Pancreas (tissue), 10 donors: ENCODE measurements at places on chromosomes 4 and X. TPM values are rescaled to one million over a fixed set of nuclear protein-coding genes. Genes with fewer than 3 reads are reported as not detected.

- H3K27me3 ChIP-seq, result peaks cover 5% of the 10 kb centered on the region
- no peak for DNase-seq
- no peaks in the 10 kb centered on the region for H3K36me3 ChIP-seq
Observed at GRCh38 chr4:154507156-154507555, 15.6 kb upstream of the DCHS2 start.

The GSX2 gene
- not detected for total RNA-seq

DNA sequence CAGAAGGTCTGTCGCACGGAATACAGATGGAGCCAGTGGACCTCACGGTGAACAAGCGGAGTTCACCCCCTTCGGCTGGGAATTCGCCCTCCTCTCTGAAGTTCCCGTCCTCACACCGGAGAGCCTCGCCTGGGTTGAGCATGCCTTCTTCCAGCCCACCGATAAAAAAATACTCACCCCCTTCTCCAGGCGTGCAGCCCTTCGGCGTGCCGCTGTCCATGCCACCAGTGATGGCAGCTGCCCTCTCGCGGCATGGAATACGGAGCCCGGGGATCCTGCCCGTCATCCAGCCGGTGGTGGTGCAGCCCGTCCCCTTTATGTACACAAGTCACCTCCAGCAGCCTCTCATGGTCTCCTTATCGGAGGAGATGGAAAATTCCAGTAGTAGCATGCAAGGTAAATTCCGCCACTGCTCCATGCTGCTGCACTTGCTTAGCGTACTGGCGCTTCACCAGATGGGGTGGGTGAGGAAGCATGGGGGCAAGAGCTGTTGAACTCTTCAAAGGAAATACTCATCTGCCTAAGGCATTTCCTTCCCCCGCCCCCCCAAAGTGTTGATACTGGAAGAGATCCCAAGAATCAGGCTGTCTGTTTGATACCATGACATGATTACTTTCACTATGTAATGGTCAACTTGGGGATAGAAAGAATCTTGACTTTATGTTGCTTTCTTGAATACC lies 24.8 kb downstream of the KLF3 start:
- H3K27me3 ChIP-seq, result no peaks in the 10 kb centered on the region
- no peak for DNase-seq
- H3K27ac ChIP-seq, result no peak overlapping the region
- no peak overlapping the region for H3K4me3 ChIP-seq
- H3K36me3 ChIP-seq, result peaks cover 41% of the 10 kb centered on the region
- H3K4me1 ChIP-seq, result peaks cover 10% of the 10 kb centered on the region

The TRAM1L1 gene
- total RNA-seq, result 1.4 TPM

The DCAF4L1 gene
- 0.09 TPM for total RNA-seq

DNA sequence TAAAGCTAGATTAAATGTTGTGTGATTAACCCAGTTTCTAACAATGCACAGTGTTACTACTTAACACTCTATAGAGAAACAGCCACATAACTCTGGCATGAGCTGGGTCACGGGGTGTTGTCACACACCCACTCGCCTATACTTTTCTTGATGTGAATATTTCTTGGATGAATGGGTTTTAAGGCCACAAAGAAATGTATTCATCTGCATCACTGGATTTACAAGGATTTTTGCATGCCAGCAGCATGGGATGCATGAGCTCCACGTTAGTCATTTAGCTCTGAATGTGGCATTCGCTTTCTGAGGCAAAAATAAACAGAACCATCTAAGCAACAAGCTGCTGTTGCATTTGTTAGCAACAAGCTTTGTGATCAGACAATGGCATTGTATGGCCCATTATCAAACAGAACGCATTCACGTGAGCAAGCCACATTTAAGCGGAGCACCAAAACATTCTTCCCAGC lies 89.7 kb downstream of the LRP2BP start:
- no peaks in the 10 kb centered on the region for H3K27me3 ChIP-seq
- H3K27ac ChIP-seq, result no peak overlapping the region
- H3K4me1 ChIP-seq, result no peaks in the 10 kb centered on the region
- H3K4me3 ChIP-seq, result no peak overlapping the region
- no peaks in the 10 kb centered on the region for H3K36me3 ChIP-seq

DNA sequence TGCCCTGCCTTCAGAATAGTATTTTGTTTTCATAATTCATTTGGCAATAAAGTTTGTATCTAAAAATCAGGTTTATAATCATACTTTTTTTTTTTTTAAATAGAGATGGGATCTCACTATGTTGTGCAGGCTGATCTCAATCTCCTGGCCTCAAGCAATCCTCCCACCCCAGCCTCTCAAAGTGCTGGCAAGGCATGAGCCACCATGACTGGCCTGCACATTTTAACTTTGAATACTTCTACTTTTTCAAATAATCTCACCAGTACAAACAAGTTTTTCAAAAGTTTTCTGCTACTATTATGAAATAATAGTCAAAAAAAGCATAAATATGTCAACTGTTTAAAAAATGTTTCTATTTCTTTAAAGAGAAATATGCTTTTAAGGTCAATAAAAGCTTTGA lies 69.6 kb upstream of the GPR34 start:
- H3K27ac ChIP-seq, result no peak overlapping the region
- no peaks in the 10 kb centered on the region for H3K4me1 ChIP-seq
- no peaks in the 10 kb centered on the region for H3K36me3 ChIP-seq
- no peak for DNase-seq

- DNase-seq, result peak; percentile 53
- H3K27ac ChIP-seq, result no peak overlapping the region
- no peaks in the 10 kb centered on the region for H3K4me1 ChIP-seq
- H3K4me3 ChIP-seq, result no peak overlapping the region
Observed at GRCh38 chr4:6633091-6633906, 7.2 kb upstream of the MRFAP1 start.

DNA sequence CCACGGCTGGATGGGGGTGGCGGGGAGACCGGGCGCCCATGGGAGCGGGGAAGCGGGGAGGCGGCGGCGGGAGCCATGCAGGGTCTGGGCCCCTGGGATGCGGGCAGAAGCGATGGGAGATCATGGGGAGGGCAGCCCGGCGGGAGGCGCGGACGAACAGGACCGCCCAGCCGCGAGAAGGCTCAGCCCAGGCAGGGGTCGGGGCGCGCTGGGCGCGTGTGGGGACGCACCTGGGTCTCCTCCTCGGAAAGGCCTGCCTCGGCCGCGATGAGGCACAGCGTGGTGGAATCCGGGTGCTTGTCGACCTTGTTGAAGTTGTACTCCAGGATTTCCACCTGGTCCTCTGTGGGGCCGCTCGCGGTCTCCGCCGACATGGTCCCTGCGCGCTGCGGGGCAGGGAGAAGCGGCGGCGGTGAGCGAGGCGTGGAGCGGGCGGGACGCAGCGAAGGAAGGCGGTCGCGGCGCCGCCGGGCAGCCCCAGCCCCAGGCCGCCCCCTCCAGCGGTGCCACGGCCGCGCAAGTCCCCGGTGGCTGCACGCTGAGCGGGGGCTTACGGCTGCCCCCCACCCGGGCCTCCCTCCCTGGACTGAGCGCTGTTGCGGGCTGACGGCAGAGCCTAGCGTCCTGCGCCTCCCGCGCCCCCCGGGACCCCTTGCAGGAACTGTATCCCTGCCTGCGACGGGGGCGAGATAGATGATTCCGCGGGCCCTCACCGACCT lies 25.3 kb downstream of the HOPX start:
- no peaks in the 10 kb centered on the region for H3K4me1 ChIP-seq
- H3K27me3 ChIP-seq, result no peaks in the 10 kb centered on the region
- peak overlapping the region; percentile 18 for H3K4me3 ChIP-seq

DNA sequence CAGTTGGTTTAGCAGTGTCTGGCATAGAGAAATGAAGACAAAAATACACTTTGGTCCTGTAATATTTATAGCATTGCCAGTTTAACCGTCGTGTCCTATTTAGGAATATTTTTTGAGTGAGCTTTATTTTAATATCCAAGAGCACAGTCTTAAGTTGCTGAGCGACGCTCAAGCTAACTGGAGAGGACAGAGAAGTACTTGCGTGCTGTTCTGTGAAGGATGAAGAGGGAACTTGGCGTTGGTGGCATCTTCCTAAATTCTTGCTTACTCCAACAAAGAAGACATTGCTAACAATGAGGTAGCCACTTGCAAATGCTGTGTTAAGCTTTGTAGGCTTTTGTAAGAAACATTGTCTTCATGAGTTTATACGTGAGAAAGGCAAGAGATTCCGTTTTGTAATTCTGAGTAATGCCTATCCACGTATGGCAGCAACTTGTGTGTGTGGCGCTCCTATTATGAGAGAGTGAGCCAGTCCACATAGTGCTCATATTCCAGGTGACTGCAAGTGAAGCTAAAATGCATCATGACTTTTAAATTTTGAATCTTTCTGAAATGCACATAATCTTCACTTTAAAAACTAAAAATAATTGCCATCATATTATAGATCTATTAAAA lies 50.6 kb downstream of the SYNPO2 start:
- DNase-seq, result no peak
- H3K27ac ChIP-seq, result no peak overlapping the region
- H3K4me1 ChIP-seq, result no peaks in the 10 kb centered on the region
- no peaks in the 10 kb centered on the region for H3K27me3 ChIP-seq
- no peaks in the 10 kb centered on the region for H3K36me3 ChIP-seq

GRCh38 chrX:48498374-48498809 lies 10.4 kb upstream of the PORCN start:
- no peak for DNase-seq
- H3K27me3 ChIP-seq, result no peaks in the 10 kb centered on the region
- no peak overlapping the region for H3K27ac ChIP-seq
- no peak overlapping the region for H3K4me3 ChIP-seq

The NAP1L2 gene
- 0.79 TPM for total RNA-seq

DNA sequence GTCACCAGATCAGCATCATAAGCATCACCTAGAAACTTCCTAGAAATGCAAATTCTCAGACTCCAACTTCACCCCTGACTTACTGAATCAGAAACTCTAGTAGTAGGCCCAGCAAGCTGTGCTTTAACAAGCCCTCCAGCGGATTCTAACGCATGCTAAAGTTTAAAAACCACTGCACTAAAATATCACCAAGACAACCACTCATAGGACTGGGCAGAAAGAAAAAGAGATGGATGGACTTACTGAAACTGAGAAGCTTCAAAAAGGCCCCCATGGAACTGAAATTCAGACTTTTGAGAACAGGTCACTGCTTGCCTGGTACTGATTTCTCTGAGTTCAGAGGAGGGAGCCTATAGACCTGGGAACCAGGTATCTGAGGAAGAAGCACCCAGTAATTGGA lies 40.1 kb downstream of the FAM241A start:
- H3K4me1 ChIP-seq, result no peaks in the 10 kb centered on the region
- no peak for DNase-seq
- H3K27ac ChIP-seq, result no peak overlapping the region

The SLITRK2 gene
- total RNA-seq, result 0.14 TPM

The MID1 gene
- total RNA-seq, result 5.0 TPM

DNA sequence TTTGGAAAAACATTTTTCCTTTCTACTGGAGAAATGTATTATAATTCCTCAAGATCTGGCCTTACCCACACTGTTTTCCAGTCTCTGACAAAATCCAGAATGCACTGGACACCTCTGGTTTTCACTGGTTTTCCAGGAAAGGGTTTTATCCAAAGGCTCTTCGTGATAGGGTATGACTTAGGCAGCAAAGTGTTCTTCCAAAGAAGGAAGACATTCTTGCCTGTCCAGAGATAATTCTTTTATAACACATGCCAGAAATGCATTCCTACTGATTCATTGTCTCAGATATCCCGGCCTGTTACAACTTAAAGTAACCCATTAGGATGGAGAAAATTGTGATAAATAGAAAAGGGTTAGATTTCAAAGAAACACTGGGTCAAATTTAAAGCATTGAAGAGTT lies 2343.1 kb downstream of the PCDH7 start:
- no peak overlapping the region for H3K4me3 ChIP-seq
- H3K27ac ChIP-seq, result no peak overlapping the region
- DNase-seq, result no peak
- no peaks in the 10 kb centered on the region for H3K27me3 ChIP-seq

DNA sequence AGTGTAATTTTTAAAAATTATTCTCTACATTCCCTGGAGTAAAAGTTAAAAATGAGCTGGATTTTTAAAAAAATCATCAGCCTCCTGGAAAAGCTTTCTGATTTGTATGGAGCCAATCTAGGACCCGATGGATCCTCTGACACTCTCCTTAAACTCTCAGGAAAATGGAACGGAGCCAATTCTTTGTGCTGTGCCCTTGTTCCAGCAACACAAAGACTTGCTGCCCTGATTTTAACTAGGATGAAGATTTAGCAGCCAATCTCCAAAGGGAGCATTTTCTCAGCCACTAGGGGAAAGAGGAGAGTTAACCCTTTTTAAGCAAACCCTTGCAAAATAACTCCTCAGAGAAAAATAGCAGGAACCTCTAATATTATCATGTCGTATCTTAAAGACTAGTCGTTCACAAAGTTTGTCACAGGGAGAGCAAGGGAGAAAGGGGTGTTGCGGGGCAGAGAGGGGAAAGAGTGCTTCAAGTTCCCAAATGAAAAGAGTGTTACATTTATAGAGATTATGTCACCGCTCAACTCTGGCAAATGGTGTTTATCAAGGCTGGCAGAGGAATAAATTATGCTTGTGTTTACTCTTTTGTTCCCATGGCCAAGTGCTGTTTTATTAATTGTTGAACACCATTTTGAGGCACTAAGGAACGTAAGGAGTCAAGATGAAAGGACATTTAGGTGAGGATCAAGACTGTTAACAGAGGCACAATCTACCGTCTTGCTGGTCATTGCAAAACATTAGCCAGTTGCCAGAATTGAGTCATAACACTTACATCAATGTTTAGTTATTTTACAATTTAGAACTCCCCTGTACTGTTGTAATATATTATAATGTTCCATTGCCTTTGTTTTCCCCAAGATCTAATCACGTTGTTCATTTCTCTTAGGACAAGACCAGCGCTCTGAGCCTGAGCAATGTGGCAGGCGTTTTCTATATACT lies 250.7 kb downstream of the THOC2 start:
- H3K27me3 ChIP-seq, result no peaks in the 10 kb centered on the region
- H3K4me1 ChIP-seq, result no peaks in the 10 kb centered on the region
- H3K36me3 ChIP-seq, result no peaks in the 10 kb centered on the region

The CXXC4 gene
- total RNA-seq, result 1.6 TPM

DNA sequence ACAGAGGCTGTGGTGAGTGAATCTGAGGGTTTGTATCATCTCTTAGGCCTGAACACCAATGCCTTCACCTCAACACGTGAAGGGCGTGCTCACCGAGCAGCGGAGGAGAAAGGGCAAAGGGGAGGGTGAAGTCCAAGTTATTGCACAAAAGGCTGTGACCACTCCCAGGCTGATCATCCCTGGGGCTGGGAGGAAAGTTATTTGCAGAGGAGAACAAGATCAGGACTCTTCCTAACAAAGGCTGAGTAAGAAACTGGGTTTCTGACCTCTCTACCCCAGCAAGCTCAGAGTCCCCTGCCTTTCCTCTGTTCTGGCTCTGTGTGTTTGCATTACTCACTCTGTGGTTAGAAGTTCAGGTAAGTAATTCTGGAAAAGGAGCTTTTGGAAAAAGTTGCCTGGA lies 366.3 kb upstream of the CXorf51A start:
- H3K4me3 ChIP-seq, result no peak overlapping the region
- H3K27me3 ChIP-seq, result no peaks in the 10 kb centered on the region
- no peaks in the 10 kb centered on the region for H3K4me1 ChIP-seq
- H3K27ac ChIP-seq, result no peak overlapping the region
- DNase-seq, result no peak
- H3K36me3 ChIP-seq, result no peaks in the 10 kb centered on the region
